ENCODE measurements at places on chromosomes 1 and 21.
A peak's percentile ranks its signal among the peaks of the same experiment; 100 is the strongest.

GRCh38 chr1:241215683-241216082 is 141.3 kb downstream of the RGS7 start:
- ATAC-seq: no peak

GRCh38 chr1:29240986-29241385 is 4.7 kb downstream of the PTPRU start:
- no peak for ATAC-seq

DNA sequence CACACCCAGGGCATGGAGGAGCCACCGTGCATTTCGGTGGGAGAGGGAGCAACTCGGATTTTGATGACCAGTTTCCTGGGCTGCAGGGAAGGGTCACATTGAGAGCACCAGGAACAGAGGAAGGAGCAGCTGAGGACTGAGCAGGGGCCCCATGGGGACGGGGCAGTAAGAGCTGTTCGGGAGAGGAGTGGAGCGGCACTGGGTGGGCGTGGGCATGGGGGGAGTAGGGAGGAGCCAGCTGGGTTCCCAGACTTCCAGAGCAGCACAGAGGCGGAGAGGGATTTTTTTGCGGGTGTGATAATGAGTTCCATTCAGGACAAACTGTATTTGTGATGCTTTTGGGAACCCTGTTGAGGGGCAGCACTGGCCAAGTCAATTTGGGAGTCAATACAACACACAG is 17.4 kb upstream of the GPR153 start:
- no peak for ATAC-seq

DNA sequence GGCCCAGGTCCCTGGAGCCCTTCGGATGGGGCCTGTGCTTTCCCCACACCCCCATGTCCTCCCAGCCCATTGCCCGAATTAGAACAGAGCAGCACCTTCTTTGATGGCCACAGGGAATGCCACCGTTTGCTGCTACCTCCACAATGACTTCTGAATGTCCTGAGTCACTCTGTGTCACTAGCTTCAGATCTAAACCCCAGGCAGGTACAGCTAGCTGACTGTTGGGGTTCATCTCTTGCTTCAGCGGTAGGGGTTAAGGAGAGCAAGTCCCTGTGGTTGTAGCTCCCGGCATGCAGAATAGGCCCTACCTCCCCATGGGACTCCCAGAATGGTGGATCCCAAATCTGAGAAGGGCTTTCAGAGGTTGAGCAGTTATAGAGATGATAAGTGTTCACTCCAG is 291.1 kb upstream of the POU3F1 start:
- ATAC-seq: no peak

DNA sequence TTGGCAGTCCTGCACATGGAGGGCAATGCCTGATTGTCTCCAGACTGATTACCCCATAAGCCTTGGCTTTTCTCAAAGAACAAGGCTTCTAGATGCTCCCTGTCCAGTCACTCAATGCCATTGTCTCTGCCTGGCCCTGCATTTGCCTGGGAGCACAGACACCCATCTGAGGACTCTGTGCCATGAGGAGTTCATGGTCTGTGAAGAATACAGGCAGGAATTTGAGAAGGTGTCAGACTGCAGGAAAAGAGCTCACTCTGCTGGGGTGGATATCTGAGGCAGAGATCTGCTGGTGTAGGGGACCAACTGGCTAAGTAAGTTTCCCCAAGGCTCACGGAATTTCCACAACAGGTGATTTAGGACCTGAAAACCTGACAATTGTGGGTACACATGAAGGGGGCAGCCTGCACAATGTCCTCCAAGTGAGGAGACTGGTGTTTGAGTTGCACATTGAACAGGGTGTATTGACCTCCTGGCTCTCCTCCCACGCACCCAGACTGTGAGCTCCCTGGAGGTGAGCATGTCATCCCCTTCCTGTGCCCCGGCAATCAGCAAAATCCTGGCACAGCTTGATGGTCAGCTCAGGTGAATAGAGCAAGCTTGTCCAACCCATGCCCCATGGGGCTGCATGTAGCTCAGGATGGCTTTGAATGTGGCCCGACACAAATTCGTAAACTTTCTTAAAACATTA is 829 bp downstream of the CYP4A22 start:
- ATAC-seq: no peak

DNA sequence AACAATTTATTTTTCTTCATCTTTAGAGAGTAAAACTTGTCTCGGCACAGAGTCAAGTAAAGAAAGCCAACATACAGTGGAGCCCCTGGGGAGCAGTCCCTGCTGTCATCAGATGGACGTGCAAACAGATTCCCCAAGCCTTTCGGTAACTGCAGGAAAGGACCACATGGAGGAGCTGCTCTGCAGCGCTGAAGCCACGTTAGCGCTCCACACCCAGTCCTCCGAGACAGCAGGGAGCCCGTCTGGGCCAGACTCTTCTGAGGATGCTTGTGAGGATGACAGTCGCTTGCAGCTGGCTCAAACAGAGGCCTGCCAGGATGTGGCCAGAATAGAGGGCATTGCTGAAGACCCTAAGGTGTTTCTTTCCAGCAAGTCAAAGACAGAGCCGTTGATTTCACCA is 77.1 kb upstream of the SCCPDH start:
- ATAC-seq: no peak

DNA sequence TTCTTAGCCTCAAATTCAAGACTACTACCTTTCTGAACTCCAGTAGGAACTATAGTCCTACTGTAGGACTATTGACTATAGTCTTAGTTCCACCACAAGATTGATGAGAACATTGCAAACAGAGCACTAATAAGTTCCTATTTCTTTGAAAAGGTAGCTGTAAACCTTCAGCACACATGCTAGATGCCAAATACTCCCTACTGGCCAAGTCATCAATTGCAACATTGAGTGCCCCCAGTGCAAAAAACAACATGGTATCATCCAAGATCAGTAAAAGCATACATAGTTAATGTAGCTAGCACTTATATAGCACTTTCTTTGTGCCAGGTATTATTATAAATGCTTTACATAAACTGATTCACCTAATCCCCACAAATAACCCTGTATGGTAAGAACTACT is 99.8 kb downstream of the MRPL39 start:
- ATAC-seq: no peak

GRCh38 chr1:177289532-177289931 is 118.8 kb downstream of the BRINP2 start:
- no peak for ATAC-seq

GRCh38 chr1:1021010-1021919 is 1.3 kb downstream of the AGRN start:
- no peak for ATAC-seq

GRCh38 chr1:39732730-39733129 is 6.0 kb upstream of the PPIE start:
- ATAC-seq: no peak

- ATAC-seq: no peak
Measured at GRCh38 chr1:30660241-30660640, 63.1 kb downstream of the MATN1 start.

DNA sequence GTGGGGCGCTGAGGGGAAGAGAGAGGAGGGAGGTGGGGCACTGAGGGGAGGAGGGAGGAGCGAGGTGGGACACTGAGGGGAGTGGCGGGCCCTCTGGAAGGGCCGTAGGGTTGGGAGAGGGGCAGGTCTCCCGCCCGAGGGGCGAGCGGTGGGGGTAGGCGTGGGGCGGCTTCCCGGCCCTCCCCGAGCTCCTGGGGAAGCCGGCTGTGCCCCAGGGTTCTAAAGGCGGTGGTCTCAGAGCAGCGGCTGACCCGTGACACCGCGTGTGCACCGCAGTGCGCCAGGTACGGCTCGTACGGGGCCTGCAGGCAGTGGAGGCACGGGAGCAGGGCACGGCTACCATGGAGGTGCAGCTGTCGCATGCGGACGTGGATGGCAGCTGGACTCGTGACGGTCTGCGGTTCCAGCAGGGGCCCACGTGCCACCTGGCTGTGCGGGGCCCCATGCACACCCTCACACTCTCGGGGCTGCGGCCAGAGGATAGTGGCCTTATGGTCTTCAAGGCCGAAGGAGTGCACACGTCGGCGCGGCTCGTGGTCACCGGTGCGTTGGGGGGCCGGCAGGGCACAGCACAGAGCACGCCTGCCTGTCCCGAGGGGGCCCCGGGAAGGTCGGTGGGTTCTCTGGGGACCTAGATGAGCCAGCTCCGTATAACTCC is 68.5 kb downstream of the OBSCN start:
- peak; percentile 38 for ATAC-seq

GRCh38 chr1:210321131-210321530 is 7.6 kb upstream of the HHAT start:
- no peak for ATAC-seq

- no peak for ATAC-seq
Measured at GRCh38 chr1:107404756-107405155, 263.9 kb downstream of the NTNG1 start.

DNA sequence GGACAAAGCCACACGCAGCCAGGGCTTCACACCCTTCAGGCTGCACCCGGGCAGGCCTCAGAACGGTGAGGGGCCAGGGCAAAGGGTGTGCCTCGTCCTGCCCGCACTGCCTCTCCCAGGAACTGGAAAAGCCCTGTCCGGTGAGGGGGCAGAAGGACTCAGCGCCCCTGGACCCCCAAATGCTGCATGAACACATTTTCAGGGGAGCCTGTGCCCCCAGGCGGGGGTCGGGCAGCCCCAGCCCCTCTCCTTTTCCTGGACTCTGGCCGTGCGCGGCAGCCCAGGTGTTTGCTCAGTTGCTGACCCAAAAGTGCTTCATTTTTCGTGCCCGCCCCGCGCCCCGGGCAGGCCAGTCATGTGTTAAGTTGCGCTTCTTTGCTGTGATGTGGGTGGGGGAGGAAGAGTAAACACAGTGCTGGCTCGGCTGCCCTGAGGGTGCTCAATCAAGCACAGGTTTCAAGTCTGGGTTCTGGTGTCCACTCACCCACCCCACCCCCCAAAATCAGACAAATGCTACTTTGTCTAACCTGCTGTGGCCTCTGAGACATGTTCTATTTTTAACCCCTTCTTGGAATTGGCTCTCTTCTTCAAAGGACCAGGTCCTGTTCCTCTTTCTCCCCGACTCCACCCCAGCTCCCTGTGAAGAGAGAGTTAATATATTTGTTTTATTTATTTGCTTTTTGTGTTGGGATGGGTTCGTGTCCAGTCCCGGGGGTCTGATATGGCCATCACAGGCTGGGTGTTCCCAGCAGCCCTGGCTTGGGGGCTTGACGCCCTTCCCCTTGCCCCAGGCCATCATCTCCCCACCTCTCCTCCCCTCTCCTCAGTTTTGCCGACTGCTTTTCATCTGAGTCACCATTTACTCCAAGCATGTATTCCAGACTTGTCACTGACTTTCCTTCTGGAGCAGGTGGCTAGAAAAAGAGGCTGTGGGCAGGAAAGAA is 8.1 kb downstream of the PSRC1 start:
- ATAC-seq: no peak

DNA sequence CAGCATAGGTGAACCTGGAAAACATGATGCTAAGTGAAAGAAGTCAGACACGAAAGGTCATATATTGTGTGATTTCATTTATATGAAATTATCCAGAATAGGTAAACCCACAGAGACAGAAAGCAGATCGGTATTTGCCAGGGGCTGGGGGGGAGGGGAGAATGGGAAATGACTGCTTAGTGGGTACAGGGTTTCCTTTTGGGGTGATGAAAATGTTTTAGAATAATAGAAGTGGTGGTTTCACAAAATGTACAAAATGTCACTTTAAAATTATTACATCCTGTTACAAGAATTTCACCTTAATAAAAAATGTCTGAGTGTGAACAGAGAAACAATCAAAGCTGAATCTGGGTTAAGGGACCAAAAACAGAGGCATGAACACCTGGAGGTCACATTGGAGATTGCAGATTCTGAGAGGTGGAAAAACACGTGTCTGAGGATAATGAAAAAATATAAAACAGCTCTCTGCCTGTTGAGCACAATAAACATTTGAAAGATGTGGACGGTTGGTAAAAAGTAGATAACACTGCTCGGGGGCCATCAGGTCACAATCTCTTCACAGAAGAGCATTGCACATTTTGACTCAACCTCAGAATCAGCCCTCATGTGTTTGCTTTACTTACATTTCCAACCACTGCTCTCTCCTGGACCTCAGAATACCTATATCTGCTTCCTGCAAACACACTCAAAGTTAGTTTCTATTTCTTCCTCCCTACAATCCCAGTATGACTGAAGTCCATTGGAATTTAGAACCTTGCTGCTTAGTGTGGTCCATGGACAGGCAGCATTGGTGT is 3.2 kb downstream of the SLAMF6 start:
- ATAC-seq: peak; percentile 65
